Epithelial cell of prostate (primary cell): ENCODE measurements at places on chromosomes 3 and 15.

DNA sequence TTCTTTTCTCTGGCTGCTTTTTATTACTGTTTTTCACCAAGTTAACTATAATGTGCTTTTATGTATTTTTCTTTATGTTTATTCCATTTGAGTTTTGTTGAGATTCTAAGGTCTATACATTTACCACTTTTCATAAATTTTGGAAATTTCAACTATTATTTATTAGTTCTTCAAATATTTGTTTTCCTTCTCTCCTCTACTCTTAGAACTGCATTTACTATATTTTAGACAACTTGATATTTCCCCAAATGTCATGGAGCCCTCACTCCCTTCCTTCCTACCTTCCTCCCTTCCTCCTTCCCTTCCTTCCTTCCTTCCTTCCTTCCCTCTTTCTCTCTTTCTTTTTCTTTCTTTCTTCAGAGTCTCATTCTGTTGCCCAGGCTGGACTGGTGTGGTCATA is 81.4 kb upstream of the TNIK start:
- DNase-seq = no peak

- no peak for DNase-seq
Measured at GRCh38 chr15:101088788-101089578, 162.9 kb downstream of the CHSY1 start.

DNA sequence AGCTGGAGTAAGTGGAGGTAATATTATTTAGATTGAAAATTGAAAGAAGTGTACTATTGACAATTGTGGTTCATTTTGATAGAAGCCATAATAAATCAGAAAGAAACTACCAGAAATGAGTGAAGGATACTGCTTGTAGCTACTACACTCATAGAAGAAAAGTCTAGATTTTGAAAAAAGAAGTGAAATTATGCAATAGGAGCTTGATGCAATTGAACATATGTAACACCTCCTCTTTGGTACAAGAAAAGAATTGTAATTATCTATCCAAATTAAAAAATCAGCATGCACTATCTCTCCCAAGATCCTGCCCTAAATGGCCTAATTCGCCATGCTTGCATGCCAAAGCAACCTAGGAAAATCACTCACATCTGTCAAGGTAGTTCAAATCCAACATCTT is 51.1 kb upstream of the CD200R1L start:
- no peak for DNase-seq

DNA sequence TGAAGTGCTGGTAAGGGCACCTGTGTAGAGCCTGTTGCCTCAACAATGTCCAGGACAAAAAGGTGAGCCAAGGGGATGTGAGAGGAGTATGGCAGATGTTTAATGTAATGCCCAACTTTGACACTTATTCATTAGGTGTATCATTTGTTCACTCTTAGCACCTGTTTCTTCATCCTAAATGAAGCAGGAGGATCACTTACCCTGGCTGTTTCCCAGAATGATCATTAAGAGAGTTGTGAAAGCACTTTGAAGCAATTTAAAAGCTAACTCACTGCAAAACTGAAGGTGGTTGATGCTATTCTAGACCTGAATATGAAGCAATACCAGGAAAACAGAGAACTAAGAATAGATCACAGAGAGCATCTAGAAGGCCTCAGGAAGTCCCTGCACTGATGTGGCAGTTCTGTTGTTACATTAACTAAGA is 3.4 kb upstream of the HHLA2 start:
- DNase-seq = no peak

DNA sequence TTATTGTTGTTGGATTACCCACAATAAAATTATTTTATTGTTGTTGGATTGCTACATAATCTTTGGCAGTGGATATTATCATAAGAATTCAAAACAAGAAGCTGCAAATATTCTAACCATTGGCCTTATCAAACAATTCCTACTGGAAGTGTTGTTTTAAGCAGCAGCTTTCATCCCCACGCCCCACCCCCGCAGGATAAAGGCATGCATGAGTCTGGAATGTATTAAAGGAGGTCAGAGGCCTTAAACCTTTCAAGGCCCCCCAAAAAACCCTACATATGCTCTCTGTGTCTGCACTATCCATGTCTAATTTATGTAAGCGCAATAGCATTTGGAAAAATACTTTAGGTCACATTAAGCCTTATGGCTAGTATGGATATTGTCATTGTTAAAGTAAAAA is 23.1 kb downstream of the P3H2 start:
- DNase-seq = no peak

DNA sequence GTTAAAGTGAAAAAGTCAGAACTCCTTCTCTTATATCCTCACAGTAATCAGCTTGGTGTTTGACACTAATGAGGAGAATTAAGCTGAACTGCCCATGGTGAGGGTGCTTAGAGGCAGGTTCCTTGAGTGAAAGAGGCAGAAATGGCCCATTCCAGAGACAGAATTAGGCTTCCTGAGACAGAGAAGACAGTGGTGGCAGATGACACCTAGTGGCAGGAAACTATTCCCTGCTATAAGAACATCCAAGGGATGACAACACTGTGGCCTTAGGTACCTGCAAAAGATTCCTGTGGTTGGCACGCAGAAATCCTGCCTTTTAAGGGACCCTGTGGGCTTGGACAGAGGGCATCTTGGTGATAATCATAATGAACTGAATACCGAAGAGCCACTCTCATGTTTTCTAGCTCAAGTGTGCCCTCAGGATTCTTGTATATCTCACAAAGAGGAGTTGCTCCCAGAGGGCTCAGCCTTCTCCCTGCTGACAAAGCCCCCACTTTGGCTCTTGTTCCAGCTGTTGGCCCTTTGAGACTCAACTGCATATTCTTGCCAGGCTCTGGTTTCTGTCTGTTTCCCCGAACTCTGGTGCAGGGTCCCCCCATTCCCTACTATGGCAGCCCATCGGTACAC is 56.0 kb downstream of the KBTBD12 start:
- no peak for DNase-seq

GRCh38 chr3:154085071-154085470 is 36.1 kb upstream of the ARHGEF26 start:
- no peak for DNase-seq

DNA sequence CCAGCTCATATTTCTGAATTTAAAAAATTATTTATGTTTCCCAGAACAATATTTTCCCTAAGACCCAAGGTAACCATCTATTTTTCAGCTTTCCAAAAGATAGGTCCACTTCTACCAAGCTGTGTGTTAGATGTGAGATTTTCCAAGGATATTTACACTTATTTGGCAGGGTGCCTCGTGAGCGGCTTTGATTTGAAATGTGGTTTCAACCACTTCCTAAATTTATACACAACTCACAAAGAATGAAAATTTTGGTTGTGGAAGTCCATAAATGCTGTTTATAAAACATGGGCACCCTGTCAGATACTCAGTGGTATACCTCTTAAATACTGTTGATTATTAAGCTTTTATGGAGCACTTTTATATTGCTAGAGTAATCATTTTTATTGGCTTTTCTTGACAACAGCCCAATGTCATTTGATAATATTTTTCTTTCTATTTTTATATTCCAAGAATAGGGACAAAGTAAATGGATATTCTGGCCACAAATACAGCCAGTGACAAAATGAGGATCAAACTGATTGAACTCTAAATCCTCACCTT is 57.6 kb downstream of the GAP43 start:
- DNase-seq = no peak

DNA sequence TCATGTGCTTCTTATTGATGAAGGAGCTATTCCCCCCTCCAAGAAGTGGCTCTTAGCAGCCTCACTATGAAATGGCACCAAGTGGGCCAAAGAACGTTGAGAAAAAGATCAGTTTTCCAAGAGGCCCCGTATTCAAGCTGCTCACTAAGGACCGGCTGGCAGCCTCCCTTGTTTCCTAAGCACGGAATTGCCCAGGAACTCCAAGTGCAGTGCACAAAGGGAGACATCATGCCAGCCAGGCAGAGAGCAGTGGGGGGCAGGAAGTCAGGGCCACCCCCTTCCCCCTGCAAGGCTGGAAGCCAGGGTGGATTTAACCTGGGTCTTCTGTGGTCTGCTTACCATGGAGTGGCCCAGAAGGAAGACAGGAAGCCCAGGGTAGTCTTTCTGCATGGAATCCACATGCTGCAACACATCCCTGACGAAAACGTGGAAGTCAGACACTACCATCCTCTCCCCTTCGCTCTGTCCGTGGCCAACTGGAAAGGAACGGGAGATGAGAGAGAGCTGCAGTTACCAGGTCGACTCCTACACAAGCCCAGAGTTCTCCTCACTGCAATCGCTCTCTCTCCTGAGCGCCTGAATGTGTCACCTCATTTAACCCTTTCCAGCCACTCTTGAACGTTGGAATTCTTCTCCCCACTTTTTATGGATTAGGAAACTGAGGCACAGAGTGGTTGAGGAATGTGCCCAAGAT is 49.5 kb downstream of the ABTB1 start:
- no peak for DNase-seq

GRCh38 chr15:38896647-38897046 is 332.0 kb upstream of the RASGRP1 start:
- no peak for DNase-seq

DNA sequence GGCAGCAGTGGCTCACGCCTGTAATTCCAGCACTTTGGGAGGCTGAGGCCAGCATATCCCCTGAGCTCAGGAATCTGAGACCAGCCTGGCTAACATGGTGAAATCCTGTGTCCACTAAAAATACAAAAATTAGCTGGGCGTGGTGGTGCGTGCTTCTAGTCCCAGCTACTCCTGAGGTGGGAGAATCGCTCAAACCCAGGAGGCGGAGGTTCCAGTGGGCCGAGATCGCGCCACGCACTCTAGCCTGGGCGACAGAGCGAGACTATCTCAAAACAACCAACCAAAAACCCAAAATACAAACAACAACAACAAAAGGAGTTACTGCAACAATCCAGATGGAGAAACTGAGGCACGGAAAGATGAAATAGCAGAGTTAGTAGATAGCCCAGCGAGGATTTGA is 35.4 kb downstream of the SAXO2 start:
- no peak for DNase-seq
